Naive B cell (primary cell): ENCODE measurements at places on chromosomes 12 and 14.

DNA sequence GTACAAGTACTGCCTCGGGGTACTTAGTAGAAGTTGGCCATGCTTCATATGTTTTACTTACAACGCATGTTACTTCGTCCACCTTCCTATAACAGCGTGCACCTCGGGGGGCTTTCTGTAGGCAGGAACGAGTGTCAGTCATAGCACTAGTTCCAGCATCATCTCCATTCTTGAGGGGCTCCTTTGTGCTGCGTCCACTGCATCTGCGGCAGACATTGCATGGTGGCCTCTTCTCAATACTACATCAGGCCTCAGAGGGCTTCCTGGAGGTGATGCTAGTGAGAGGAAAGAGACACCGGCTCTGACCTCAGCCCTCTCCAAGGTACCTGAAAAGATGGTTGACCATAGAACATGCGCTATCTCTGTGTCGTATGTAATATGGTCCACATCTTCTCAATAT, 121.2 kb upstream of the RTL1 start:
- no peak for DNase-seq

DNA sequence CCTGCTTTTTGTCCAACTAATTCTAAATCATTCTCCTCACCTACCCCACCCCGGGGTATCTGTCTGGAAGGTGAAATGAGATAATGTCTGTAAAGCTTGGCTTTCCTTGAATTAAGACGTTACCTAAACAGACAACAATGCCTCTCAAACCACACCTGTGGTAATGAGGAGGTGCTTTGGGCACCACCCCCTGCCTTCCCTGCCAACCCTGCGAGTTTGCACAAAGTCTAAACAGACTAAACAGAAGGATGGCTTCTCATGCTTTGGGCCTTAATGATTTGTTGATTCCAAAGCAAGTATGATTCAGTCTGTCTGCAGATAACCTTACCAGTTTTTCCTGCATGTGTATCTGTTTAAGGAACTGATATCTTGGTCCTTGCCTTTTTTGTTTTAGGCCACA, 82.4 kb downstream of the ZFC3H1 start:
- no peak for DNase-seq

GRCh38 chr12:13204428-13204827, 7.9 kb downstream of the EMP1 start:
- DNase-seq = no peak

- no peak for DNase-seq
Observed at GRCh38 chr12:6630736-6631135, 5.0 kb downstream of the LPAR5 start.

- no peak for DNase-seq
Observed at GRCh38 chr12:104959335-104959841, 1.3 kb upstream of the SLC41A2 start.

GRCh38 chr14:75979648-75980565, 1.9 kb downstream of the TGFB3 start:
- DNase-seq = no peak

DNA sequence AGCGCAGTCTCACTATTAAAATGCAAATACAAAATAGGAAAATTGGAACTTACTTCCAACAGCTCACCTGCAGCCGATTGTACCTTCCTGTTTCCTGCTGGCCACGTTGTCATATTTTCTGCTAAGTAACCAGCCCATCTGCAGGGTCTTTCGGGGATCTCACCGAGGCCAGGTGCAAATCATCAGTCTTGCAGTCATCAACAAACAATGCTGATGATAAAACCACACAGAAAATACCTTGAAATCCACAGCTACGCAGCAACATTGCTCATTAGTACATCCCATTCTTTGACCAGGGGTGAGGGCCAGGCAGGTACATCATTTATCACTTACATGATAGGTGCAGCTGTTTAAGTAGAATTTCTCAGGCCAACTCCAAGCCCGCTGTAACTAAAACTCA, 406.9 kb downstream of the TMEM121 start:
- DNase-seq = no peak

- DNase-seq = no peak
Observed at GRCh38 chr14:35365130-35366055, 39.2 kb downstream of the NFKBIA start.

GRCh38 chr12:97259098-97259497, 203.5 kb upstream of the RMST start:
- no peak for DNase-seq

GRCh38 chr12:103626498-103626897, 39.4 kb downstream of the STAB2 start:
- no peak for DNase-seq

- DNase-seq = no peak
Observed at GRCh38 chr12:11561411-11561810, 88.1 kb upstream of the ETV6 start.

GRCh38 chr14:92470215-92470614, 43.4 kb upstream of the RIN3 start:
- DNase-seq = no peak

DNA sequence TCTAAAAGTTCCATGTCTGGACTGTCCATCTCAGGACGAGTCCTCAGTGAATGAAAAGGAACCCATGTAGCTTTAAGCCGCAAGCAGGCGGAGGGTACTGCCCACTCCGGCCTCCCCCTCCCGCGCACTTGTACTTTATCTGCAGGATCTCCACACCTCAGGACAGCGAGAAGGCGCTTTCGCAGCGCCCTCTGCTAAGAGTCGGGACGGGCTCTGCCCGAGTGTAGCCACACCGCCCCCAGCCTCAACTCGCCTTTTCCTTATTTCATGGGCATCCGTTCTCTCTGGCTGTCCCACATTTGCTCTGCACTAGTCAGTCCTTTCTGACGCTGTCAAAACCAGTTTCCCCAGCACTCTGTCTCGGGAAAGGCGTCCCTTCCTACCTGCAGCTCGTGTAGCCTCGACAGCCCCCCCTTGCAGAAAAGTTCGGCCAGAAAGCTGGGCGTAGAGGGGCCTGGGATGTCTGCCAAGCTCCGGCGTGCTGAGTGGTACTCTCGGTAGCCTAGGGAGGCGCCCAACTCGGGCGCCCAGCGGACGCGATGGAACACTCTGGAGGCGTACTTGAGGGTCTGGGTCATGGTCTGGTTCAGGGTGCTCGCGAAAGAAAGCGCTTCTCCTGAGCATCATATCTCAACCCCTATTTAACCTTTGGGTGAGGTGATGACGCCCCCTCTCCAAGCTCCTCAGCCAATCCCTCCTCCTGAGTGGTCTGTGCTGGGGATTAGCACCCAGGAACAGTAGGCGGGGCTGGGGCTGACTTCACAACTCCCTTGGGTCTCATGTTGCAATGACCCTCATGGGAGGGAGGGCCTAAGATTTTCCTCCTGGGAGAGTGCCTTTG, at the start of gene CYP27B1:
CYP27B1 (minus strand) TSS at position 615 of the 841 bp plus-strand sequence; CDS start at position 578, 37 bp downstream.
- DNase-seq = no peak

GRCh38 chr12:5257763-5258495, 174.0 kb upstream of the NTF3 start:
- no peak for DNase-seq

DNA sequence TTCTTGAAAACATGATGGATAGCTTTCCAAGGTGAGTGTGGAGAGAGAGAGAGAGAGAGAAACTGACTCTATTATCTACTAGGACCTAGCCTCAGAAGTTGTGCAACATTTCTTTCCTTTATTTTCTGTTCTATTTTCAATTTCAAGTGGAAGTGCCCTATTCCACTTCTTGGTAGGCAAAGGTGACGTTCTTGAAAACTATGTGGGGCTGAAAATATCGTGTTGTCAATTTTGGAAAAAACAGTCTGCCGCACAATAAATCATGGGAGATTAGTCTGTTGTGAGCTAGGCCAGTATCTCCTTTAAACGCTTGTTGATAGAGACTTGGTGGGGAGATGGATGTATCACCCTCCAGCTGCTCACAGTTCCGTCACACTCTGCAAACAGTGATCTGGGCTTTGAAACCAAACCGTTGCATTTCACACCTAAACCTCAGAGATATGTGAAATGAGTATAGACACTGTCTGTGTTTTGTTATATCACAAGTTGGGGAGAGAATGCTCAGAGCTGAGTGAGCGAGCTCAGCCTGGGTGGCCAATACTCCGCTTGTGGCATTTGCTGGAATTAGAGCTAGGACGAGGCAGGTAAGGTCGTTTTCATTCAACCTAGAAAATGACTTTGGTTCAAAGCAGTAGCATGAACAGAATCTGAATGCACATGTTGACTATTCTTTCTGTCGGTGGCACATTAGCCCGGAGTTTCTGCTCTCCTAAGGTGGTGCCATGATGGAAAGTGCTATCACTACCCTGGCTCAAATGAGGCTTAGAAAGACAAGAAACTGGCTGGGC, 75.1 kb upstream of the ST8SIA1 start:
- no peak for DNase-seq

DNA sequence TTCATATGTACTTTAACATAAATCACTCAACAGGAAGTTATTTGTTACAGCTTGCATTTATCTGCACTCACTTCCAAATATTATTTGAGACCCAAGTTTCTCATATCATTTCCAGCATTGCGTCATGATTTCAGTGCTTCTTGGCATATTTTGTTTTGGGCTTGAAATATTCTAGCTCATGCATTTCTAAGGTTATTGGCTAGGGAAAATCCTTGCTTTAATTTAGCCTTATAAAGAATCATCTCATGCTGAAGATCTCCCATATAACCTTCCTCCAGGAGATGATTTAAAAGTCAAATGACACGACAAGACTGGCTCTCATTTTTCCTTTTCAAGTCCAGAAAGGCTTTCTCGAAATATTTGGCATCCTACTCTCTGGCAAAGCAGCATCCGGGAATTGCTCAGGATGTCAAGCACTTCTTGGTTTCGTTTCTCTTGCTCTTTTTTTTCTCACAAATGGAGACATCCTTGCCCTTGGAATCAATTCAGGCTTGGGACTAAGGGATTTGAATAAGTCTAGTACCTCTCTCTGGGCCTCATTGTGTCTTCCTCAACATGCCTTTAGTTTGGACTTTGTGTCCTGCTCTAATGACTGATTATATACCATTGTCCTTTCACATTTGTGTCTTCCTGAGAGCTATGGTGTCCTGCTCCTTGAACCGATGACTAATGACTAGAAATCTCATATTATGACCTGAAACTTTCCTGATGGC, 295.0 kb downstream of the RMST start:
- DNase-seq = no peak

DNA sequence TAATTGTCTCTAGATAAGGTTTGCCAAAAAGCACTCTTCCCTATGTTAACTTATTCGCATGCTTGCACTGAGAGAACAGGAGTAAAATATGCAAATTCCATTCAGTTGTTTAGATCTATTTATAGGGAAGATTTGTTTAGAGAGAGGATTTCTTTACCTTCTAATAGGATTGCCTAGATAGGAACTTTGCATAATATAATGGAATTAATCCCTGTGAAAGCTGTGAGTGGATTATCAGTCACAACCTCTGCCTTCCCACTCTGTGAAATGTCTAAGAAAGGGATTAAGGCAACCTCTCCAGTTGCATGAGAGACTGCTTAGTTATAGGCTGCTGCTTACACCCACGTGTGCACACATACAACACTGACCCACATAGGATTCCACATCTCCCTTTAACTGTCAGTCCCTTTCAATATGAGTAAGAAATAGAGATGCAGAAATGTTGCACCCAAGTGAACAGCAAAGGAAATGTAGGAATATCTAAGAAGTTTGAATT, 83.2 kb downstream of the ALG10B start:
- no peak for DNase-seq

GRCh38 chr12:6469092-6469491, 1.4 kb downstream of the VAMP1 start:
- no peak for DNase-seq

- no peak for DNase-seq
Observed at GRCh38 chr12:64824130-64824499, 332 bp upstream of the TBC1D30 start.

GRCh38 chr14:80959496-80959895, 4.1 kb downstream of the TSHR start:
- DNase-seq = peak; percentile 59

GRCh38 chr12:93140325-93140724, 211.2 kb upstream of the EEA1 start:
- DNase-seq = no peak

- DNase-seq = no peak
Observed at GRCh38 chr12:100295764-100296555, 29.0 kb downstream of the SCYL2 start.

DNA sequence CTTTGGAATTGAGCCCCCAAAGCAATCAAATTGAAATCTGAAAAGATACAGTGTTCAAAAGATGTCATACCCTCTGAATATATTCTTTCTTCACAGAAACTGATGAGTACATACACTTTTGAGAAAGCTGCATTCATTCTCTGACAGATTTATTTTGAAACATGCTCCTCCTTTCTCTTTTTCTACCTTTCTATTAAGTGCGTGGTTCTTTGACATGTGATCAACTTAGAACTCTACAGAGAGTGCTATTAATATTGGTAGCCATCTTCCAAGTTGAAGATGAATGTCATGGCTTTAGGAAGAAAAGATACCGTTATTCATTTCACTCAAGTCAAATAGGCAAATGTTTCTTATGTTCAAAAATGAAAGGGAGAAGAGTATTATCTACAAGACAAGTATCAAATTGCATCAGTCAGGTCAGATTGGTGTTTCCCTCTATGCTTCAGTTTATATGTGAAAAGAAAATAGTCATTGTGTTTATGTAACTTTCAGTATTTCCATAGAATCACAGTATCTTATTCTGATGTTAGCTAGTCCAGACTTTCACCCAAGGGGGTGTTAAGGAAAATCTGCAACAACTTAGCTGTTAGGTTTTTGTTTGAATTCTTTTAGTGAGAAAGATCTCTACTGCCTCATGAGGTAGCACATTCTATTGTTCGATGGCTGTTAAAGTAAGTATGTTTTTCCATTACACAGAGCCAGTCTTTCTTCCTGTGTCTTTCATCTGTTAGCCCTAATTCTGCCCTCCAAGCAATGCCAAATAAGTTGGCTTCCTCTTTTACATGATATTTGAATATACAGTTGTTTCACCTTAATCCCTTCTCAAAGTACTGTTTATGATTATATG, 55.4 kb upstream of the GARIN2 start:
- DNase-seq = no peak

DNA sequence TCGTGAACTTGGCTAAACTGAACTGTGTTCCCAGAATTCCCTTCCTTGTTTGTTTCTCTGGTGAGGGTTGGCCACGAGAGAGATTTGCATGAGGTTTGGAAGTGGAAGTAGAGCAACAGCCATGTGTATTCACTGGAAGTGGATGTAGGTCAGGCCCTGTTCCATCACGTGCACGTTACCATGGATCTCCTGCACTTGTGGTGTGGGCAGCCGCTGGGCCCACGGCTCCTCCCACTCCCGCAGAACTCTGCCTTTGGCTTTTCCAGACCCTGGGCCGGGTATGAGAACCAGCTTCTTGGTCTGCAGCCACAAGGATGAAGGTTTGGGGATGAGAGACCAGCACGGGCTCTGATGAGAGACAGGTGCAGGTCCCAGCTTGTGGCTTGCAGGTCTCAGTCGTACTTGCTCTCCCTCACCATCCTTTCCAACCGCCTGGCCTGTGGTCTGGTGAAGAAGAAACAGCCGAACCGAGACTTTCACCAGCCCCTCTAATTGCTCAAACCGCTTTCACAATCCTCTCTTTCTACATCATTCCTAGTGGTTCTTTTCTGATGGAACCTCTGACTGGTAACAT, 94.9 kb downstream of the DUSP16 start:
- no peak for DNase-seq

DNA sequence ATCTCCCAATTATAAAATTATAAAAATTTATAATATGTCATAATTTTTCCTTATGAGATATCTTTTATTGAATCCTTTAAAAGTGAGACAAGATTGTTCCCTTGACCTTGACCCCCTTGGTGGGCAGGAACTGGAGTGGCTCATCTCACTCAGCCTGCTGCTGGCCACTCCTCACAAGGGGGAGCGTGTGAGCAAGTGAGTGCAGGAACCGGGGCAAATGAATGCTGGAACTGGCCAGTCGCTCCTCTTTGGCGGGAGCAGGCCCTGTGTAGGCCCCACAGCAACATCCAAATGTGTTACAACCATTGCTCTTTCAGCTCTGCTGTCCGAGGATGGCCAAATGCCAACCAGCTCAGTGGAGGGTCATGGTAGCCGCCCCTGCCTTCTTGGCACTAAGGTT, 178.8 kb downstream of the ETNK1 start:
- no peak for DNase-seq
